ENCODE measurements at places on chromosomes 6 and 20. TPM values are rescaled to one million over a fixed set of nuclear protein-coding genes. Genes with fewer than 3 reads are reported as not detected.

DNA sequence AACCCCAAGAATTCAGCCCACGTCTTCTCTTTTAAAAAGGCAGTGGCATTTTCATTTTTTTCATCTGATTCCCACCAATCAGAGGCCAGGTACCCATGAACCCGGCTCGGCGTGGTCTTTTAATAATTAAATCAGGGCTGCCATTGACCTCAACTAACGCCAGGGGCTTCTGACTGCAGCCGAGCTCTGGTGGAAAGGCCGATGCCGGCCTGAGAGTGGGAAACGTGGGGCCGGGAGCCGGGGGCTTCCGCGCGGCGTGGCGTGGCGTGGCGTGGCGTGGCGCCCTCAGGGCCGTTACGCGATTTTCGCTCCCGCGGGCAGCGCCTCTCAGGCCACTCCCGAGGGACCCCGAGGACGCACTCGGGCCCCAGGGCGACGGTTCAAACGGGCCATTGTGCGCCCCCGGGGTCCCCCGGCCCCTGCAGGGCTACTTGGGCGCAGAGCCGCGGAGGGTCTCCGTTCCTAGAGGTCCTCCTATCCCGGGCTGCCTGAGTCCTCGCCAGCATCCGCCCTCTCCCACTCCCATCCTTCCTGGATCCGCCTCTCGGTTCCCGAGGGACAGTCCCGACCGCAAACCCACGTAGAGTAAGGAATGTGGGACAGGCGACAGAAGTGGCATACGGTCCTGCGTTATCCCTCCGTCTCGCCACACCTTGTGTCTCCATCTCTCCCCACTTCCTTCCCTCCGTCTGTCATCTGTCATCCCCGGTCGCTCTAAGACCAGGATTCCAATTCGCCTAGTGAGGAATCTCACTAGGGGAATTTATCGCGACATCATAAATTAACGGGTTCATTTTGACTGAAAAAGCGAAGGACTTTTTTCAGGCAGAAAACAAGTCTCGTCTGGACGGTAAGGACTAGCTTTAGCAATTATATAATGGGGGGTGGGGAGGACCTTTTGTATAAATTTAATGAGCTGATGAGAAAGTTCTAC, 876 bp upstream of the TBPL1 start:
- peak; percentile 72 for DNase-seq

DNA sequence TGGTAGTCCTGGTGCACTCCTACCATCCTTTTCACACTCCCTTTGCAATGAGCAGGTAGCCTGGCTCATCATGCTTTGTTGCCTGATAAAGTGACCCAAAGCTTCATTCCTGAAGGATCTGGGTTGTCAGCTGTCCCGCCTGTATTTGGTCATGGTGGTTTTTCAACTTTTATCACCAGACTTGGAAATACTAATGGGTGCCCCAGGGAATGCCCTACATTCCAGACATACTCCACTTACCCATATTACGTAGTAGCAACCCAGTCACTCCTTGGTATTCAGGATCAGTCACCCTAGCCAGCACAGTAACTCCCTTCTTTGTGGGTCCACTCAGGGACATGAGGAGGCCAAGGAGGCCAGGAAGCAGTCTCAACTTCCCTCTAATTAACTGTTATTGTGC, 199.2 kb downstream of the MAFB start:
- DNase-seq: no peak

DNA sequence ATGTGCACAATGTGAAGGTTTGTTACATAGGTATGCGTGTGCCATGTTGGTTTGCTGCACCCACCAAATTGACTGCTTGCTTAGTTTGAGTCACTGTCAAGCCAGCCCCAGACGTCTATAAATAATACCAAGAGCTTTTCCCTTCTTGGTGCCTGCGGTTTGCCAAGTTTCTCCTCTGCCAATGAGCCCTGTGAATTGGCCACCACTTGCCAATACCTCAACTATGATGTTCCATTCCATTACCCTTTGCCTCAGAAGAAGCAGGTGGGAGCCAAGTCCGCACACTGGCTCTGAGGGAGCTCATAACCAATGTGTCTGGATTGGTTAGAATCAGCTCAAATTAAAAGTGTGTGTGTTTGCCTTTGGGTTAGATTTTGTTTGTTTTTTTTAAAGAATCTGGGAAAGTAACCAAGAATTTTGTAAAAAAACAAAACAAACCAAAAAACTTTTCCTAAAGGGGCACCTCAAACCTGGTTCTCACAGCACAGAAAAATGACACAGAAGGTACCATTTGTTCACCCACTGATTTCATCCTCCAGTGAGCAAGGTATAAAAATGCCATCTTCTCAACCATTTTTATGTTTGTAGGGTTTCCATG, 244.7 kb upstream of the PRND start:
- peak; percentile 26 for DNase-seq

- peak; percentile 16 for DNase-seq
Observed at GRCh38 chr6:4021854-4022695, 56.9 kb downstream of the FAM217A start.

Gene POM121L2
- total RNA-seq: not detected
